ENCODE measurements at places on chromosomes 12 and 14.

GRCh38 chr14:91388551-91388975, 29.1 kb downstream of the CCDC88C start:
- DNase-seq, result no peak

DNA sequence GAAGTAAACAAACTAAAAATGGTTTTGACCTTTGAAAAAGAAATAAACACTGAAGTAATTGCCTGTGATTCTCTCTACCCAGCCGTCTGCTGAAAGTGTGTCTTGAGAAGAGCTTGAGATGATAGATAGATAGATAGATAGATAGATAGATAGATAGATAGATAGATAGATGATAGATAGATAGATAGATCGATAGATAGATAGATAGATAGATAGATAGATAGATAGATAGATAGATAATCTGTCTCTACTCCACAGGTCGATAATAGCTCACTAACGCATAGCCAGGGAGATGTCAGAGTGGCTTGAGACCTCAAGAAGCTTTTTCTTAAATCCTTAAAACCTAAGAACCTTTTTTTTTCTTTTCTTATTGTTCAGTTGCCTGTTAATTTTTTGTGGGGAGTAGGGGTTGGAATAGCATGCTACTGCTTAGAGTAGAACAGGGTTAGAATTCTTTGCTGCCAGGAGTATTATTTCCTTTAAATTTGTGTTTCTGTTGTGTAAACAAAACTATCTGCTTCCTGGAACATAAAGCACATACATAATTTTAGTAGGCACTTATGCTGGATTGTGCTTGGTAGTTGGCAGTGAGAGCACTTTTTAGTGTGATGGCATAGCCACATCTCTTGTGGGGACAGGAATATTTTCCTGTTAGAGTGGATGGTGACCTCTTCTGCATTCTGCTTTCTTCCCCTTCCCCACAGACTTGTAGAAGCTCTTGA, 169.5 kb downstream of the FBXL14 start:
- DNase-seq, result no peak

DNA sequence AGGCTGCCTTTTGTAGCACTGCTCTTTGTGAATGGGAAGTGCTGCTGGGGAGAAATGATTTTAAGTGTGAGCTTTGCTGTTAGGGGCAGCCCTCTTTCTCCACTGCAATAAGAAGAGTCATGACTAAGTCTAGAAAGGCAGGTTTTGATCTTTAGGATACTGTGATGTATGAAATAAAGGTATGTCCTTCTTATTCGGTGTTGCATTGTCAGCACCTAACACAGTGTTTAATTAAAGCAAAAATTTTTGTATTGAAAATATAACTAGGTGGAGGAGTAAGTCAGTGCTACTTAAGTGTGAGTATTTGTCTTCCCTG, 81.5 kb downstream of the ETV6 start:
- no peak for DNase-seq

- no peak for DNase-seq
These were observed 187.8 kb downstream of the NPAS3 start for GRCh38 chr14:33126433-33126832.

GRCh38 chr14:46574978-46575375, 76.6 kb downstream of the RPL10L start:
- DNase-seq, result no peak

- no peak for DNase-seq
These were observed 173.2 kb downstream of the EGLN3 start for GRCh38 chr14:33777681-33778080.

DNA sequence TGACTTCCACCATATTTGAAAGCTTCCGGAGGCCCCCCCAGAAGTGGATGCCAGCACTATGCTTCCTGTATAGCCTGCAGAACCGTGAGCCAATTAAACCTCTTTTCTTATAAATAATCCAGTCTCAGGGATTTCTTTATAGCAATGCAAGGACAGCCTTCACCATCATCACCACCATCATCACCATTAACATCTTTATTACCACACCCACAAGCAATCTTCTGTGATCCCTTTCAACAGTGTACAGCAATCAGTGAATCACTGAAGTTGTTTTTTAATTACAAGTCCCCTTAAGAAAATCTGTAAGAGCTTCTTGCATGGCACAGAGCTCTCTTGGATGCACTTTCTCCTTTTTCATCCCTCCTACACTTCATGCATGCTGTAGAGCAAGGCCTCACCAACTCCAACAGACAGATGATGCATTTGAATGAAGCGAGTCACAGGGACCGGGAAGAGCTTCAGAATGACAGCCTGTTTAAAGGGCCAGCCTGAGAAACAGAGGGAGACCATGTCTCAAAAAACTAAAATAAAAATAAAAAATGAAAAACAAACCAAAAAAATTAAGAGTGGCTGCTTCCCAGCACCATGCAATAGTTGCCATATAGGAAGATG, 83.6 kb upstream of the VASH1 start:
- DNase-seq, result no peak

GRCh38 chr12:57231276-57232021, 1.9 kb downstream of the SHMT2 start:
- DNase-seq, result no peak

DNA sequence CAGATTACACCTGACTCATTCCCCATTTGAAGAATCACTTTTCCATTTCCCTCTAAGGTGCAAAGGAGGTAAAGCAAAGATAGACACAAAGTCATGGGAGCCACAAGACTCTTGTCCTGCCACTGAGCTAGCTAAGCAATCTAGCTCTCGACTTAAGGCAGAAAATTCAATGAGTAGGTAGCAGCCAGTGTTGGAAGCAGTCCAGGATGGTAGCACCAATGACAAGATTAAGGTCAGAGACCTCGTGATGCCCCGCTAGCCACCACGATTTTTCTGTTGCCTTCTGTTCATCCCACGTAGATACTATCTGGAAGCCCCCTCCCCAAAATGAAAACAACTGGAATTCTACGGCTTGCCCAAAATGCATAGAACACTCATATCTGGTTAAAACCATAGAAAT, 1.4 kb downstream of the VAMP1 start:
- DNase-seq, result no peak

DNA sequence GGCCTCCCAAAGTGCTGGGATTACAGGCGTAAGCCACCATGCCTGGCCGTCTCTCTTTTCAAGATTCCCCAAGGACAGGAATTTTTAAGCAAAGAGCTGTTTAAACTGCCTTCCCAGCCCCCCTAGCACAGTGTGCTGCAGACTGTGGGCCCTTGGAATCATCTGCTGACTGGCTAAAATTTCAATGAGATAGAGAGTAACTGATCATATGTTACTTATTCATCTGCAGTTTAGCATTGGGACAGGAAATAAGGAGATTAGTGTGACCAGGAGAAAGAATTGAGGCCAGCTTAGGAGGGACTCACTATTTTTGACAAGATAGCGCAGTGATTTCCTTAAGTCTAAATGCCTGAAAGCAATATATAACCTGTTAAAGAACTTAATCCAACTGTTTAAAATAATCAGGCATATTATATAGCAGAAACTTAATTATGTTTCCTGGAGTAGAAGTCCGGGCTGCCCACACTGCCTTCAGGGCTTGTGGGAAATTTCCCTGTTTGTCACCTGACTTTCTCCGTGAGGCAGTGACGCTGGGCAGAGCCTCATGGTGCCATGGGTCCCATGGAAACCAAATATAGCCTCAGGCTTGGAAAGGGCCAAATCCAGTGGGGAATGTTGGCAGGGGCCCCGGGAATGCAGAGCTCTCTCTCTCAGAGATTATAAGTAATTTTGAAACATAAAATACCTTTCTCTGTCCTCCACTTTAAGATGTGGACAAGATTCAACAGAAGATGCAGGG, 22.8 kb upstream of the CEBPE start:
- DNase-seq, result no peak

DNA sequence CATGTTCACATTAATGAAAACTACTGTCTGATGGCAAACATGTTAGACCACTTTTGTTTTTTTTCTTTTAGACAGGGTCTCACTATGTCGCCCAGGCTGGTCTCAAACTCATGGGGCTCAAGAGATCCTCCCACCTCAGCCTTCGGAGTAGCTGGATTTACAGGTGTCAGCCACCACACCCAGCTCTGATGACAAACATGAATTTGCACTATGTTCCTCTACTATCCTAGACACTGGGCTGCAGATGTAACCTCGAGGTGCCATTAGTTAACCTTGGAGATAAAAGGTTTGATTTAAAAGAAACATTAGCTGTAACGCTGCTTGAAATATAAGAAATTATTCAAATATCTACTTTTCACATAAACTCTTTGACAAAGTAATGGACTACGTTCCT, 8.1 kb downstream of the VPS37B start:
- DNase-seq, result no peak

- DNase-seq, result no peak
These were observed 2.0 kb downstream of the SLC7A8 start for GRCh38 chr14:23181453-23181852.

- no peak for DNase-seq
These were observed 4.9 kb downstream of the AMN start for GRCh38 chr14:102927346-102927877.

DNA sequence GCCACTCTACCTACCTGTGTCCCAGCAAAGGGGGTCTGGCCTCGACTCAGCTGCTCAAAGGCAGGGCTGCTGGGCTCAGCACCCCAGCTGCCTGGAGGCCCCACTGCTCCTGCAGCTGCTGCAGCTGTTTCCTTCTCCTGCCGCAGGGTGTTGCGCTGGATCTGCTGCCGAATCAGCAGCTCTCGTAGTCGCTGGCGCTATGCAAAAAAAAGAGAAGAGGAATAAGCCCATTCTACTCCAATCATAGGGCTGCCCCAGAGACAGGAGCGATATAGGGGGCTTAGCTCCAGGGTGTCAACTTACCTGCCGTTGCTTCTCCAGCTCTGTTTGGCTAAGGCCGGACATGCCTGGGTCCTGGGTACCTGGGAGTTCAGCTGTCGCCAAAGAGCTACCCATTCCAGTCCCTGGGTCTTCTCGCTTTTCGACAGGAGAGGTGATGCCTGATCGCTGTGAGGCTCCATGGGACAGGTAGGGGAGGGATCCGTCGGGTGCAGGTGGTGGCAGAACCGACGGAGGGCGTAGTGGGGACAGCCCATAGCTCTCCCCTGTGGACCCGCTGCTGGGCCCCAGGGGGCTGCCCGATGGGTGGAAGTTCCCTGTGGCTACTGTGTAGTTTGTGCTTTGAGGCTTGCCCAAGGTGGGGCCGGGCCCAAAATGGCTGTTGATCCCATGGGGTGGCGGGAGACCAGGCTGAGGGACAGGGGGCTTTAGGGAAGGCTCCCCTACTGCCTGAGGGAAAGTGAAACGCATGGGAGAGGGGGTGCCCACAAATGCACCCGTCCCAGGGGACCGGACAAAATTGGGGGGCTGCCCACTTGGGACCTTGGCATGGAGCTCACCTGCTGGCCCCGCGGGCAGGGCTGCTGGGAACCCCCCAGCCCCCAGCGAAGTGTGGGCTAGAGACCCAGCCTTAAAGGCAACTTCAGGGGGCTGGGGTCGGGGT, 20.9 kb downstream of the KMT2D start:
- DNase-seq, result no peak

- peak; percentile 72 for DNase-seq
These were observed 32.0 kb upstream of the RIMBP2 start for GRCh38 chr12:130747867-130748740.

DNA sequence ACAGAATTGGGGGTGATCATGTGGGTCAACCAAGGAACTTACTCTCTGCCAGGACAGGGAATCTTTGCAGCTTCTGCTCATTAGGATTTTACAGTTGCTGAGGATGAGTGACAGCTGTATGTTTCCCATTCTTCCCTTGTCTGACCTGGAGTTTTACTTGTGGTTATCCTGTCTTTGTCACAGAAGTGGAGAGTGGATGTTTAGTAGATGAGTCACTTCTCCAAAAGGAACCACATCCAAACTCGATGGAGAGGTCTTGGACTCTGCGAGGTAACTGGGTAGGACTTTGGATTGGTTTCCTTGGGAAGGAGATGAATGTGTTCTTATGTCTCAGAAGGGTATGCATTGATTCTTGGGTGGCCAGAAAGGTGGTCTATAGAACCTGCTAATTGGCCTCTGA, 53.8 kb upstream of the USP44 start:
- DNase-seq, result no peak

DNA sequence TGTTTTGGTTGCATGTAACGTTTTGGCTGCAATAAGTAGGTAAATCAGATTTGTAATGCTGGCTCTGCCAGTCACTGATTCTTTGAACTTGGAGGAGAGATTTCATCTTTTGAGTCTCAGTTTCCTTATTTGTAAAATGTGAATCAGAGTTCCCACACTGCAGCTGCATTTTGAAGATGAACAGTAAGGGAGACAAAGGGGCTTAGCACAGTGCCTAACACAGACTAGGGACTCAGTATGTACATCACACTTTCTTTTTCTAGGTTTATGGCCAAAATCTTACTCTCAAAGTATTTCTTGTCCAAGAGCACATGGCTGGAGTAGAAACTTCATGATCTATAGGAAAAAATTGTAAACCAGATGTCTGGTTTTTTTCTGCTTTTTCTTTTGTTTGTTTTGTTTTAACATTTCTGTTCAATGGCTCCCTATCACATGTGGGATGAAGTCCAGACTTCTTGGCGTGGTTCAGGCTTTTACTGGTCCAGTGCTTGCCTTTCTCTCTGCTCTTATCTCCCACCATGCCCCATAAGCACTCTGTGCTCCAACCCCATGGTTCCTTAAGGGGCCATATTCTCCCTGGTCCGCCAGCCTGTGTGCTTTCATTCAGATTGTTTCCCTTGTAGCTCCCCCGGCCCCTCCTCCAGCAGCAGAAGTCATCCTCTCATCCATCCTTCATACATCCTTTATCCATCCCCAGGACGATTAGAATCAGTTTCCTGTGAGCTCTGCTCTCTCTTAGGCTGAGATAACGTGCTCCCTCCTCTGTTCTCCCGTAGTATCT, 58.0 kb downstream of the SYNE2 start:
- no peak for DNase-seq

- DNase-seq, result no peak
These were observed 17.0 kb downstream of the GSTZ1 start for GRCh38 chr14:77337880-77338279.

- DNase-seq, result no peak
These were observed 147.0 kb upstream of the OR4E1 start for GRCh38 chr14:21820631-21821030.

DNA sequence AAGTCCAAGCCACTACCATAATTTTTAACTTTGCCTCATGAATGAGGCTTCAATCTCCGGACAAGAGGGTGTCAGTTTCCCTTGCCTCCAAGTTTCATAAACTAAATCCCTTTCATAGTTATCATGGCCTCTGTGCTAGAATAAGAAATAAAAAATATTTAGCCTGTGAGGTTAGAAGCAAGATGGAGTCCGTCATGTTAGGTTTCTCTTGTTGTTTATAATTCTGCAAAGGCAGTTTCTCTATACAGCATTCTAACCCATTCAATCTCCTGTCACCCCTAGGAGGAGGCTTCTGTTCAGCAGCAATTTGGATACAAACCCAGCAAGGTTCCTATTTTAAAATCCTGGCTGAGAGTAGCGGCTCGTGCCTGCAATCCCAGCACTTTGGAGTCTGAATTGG, 15.8 kb upstream of the RAN start:
- no peak for DNase-seq

DNA sequence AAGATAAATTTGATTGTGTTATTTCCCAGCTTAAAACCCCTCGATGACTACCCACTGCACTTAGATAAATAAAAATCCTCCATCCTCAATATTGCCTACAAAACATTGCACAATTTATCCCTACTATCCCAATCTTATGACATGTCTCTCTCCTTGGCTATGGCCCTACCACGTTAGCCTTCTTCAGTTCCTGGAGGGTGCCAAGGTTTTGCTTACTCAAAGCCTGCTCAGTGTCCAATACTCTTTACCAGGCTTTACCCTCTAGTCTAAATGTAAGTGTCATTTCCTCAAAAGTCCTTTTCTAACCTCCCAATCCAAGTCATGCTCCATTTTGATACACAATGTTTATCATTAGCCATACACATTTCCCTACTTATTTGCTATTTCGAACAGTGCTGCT, 35.0 kb upstream of the PPM1A start:
- DNase-seq, result no peak

Data from activated T-cell treated with anti-CD3 and anti-CD28 coated beads for 24 hours (primary cell).